Lung (tissue), 17 donors: ENCODE measurements at places on chromosomes 16 and 17.

DNA sequence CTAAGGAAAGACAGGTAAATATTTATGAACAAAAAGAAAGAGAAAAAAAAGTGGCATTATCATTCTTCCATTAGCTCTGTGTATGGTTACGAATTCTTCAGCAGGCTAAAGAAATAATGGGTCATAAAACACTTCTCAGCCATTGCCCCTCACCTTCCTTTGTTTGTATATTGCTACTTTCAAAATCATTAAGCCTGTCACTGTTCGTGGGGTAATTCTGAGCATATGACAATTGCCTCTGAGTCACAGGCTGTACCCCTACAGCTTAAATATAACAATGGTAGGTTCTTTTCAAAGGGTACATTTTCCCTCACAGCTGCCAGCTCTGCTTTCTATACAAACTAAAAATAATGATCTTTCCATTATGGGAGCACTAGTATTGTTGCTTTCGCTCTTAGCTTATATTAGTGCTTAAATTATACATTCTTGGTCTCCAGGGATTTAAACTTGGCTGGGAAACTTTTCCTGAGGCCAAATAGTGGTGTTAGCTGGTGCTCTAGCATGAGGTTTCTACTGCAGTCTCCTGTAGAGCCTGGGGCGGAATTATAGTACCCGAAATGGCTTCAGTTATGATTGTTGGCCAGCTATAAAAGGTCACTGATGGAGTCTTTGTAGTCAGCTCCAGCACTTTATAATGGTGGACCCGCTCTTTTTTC is 74.7 kb upstream of the CDH11 start:
- DNase-seq = peak; percentile 26

- DNase-seq = no peak
These were observed 17.7 kb upstream of the GFOD2 start for GRCh38 chr16:67736858-67737257.

DNA sequence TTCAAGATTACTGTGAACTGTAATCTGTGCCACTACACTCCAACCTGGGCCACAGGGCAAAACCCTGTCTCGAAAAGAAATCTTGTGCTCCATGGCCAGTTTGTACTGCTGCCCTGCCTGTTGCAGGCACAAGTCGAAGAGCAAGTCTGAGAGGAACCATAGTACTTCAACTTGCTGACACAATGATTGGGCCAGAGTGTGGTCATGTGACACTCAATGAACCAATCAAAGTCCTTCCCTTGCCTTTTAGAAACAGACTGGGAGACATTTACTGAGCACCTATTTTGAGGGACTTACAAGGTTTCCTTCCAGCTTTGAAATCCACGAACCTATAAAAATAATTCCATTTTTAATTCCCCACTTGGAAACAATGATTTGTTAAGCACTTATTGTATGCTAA is 39.8 kb upstream of the TMC5 start:
- DNase-seq = no peak

GRCh38 chr17:73396431-73397277 is 84.9 kb upstream of the CDC42EP4 start:
- no peak for DNase-seq

DNA sequence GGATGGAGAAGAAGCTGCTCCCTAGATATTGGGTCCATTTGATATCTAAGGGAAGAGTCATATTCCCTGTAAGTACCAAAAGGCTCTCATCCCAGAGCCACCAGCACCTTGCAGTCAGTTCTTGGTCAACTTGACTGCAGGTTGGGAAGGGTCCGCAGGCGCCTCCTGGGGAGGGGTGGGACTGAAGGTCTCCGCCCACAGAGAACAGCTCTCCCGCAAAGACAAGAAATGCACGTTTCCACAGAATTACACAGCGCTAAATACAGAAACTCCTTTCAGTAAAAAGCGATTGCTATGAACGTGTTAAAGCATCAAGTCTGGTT is 864 bp upstream of the CTCF start:
- DNase-seq = no peak

DNA sequence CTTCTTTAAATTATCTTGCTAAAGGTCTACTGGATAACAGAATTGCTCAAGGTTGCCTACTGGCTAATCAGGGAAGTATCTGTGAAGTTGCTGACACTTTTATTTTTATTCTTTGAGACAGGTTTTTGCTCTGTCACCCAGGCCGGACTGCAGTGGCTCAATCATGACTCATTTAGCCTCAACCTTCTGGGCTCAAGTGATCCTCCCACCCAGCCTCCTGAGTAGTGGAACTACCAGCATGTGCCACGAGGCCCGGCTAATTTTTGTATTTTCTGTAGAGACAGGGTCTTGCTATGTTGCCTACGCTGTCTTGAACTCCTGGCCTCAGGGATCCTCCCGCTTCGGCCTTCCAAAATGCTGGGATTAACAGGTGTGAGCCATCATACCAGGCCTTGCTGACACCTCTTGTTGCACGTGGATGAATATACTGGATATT is 43.1 kb downstream of the GLG1 start:
- DNase-seq = no peak

DNA sequence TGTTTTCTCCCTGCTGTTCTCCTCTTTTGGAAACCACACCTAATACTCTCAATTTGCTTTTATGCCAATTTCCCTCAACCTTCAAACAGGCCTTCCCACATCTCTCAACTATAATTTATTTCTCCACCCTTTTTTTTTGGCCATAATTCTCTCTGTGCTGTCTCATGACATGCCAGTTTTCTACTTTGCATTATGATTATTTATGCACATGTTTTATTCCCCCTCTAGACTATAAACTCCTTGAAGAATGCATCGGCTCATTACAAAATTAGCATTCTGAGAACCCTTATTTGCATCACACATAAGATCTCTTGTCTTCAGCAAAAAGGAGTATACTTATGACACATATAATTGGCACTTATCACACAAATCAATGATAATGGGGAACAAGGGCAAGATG is 10.9 kb upstream of the LYRM9 start:
- no peak for DNase-seq

GRCh38 chr16:4370570-4371356 is 885 bp upstream of the VASN start:
- peak; percentile 84 for DNase-seq

GRCh38 chr16:84532291-84532724 is 27.8 kb upstream of the MEAK7 start:
- DNase-seq = peak; percentile 82

DNA sequence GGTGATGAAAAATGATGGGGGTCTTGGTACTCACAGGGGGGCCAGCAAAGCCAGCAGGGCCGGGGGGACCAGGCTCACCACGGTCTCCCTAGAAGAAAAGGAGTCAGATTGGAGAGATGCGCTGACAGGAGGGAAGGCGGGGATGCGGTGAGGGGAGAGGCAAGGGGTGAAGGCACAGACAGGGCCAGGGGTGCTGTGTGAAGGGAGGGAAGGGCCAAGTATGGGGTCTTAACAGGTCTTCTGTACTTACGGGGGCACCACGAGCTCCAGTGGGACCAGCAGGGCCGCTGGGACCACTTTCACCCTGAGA is 11.2 kb downstream of the COL1A1 start:
- DNase-seq = no peak

GRCh38 chr17:9948928-9949327 is 43.9 kb upstream of the RCVRN start:
- DNase-seq = no peak

- peak; percentile 63 for DNase-seq
These were observed 101.2 kb downstream of the ZNF423 start for GRCh38 chr16:49754495-49755312.

DNA sequence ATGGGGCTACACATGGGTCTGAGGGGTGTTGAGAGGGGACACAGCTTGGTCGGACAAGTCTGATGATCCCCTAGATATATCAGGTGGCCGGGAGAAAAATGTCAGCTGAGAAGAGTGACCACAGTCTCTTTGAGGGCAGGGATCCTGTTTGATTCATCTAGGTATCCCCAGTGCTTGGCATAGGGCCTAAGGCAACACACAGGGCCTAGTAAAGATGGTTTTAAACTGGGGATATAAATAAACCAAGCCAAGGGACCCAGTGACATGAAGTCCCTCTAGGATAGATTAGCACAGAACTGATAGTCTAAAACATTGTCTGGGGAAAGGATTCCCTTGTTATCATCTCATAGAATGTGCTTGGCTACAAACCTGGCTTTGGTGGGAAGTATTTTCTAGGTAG is 1.4 kb downstream of the ERCC4 start:
- DNase-seq = no peak

DNA sequence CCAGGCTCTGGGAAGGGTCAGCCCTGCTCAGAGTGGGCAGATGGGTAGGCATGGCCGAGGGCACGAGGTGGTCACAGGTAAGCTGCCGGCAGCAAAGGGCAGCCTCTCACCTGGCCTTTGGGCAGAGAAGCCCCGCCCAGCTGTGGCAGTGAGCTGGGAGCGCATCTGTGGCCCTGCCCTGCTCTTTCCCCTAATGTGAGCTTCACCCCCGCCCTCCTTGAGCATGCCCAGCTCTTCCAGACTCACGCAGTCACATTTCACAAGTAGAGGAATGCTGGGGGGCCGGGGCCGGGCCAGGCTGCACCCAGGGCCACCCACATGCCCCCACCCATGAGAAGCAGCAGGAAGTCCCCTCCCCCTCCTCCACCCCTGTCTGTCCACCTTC is 40.7 kb upstream of the SLC38A10 start:
- no peak for DNase-seq

GRCh38 chr16:27286451-27286850 is 17.9 kb upstream of the NSMCE1 start:
- DNase-seq = no peak

GRCh38 chr17:76267051-76267576 is 2.0 kb downstream of the UBALD2 start:
- DNase-seq = no peak

DNA sequence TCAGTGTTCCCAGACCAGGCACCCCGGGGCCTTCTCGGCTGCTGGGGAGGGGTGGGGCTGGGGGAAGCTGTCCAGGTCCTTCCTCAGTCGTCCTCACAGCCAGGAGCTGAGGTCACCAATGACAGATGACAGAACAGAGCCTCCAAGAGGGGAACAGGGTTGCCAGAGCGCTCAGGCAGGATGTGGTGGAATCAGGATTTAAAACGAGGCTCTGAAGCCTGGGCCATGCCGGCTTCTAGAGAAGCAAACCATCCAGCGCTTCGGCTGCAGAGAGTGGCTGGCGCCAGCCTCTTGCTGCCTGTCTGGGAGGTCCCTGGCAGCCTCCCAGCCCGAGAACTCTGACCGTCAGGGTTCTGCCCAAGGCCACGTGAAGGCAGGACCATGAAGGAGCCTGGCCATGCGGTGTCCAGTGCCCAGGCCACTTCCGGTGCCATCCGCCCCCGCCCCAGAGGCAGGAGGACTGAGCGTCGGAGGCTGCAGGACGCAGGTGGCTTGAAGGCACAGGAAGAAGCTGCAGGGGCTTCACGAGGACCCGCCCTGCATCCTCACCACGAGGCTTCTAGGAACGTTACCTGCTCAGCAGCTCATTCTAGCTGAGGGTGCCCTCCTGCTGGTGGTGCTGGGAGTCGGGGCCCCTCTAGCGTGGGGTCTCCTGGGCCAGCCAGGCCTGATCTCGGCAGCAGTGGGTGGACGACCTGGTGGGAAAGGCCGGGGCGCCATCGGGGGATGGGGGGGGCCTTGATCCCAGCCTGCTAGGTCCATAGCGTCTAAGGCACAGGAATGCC is 78.5 kb downstream of the KLHDC4 start:
- DNase-seq = peak; percentile 32
